ENCODE measurements at places on chromosomes 11 and 22.

GRCh38 chr11:79937676-79938334 is 497.0 kb upstream of the TENM4 start:
- no peak for DNase-seq

DNA sequence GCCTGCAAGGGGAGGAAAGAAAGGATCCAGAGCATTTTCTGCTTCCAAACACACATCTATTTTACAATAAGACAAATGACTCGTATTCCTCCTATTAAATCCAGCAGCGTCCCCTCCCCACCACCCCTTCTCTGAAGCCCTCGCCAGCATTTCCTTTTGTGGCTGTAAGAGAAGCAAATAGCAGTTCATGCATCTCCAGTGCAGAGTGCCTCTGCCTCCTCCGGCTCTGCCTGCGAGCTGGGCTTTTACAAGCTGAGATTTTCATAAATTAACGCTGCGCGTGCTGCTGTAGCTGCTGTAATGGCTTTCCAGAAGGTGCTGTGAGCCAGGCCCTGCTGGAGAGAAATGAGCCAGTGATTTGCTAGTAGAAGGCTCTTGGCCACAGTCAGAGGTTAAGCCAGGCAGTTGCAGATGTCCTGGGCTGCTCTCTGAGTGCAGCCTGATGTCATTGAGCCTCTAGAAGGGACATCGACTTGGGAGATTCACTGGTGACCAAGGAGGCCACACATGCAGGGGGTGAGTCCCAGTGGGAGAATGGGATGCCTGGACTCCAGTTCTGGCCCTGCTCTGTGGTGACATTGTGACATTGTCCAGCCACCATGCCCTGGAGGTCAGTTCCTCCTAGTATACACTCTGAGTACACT is 134.5 kb upstream of the NAV2 start:
- DNase-seq, result no peak

- DNase-seq, result no peak
These were observed 1.3 kb downstream of the MRGPRE start for GRCh38 chr11:3230636-3231549.

GRCh38 chr11:128575961-128576350 is 11.4 kb downstream of the ETS1 start:
- DNase-seq, result no peak

- no peak for DNase-seq
These were observed 23.9 kb downstream of the NEFH start for GRCh38 chr22:29503811-29504372.

DNA sequence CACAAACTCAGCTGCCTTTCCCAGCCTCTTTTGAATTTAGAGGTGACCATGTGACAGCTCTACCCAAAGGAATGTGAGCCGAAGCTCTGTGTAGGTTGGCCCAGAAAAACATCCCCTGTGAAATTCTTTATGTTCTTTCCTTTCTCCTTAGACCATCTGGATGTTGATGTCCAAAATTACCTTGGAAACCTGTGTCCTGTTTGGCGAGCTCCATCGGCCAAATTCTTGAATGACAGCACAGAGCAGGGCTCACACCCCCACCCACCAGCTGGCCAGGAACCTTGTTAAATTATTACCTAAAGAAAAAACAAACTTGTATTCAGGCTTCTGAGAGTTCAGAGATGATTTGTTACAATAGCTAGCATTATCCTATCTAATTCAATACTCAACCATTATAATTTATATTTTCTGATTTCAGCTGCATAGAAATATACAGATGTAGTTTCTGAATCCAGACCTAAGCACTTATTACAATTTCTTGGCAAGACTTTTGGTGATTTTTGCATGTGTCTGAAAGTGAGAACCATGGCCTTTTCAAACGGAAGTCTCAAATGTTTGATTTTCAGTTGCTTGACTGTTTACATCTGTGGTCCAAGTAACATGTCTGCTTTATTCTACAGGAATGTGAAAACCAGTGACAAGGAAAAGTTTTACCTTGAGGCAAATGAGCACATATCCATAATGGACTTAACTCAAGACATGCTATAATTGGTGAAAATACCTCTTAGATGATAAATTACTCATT is 554.2 kb downstream of the NTM start:
- no peak for DNase-seq

DNA sequence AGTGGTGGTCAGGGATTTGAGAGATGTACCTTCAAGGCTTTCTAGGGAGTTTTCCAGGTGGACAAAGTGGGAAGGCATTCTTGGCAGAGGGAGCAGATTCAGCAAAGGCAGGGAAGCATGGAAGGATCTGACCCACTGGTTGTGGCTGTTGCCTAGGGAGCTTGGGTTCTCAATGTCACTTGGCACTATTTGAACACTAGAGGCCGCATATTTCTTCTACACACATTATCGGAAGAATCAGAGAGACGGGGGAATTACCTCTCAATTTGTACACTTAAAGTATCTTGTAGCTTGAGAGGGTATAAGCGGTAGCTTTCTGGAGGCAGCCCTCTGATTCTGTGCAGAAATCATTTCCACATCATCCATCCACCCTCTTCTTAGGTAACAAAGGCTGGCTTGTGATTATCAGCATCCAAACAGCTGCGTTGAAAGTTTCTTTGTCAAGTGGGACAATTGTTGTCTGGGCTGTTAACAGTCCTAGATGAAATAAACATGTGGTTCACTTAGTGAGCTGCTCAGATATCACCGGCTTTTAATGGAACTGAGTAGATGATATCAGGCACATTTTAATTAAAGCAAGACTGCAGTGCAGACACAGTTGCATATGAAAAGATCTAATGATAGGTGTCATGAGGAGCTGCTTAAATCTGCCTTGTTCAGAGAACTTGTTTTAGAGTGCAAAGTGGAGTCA is 2.6 kb downstream of the NELL1 start:
- DNase-seq, result no peak

DNA sequence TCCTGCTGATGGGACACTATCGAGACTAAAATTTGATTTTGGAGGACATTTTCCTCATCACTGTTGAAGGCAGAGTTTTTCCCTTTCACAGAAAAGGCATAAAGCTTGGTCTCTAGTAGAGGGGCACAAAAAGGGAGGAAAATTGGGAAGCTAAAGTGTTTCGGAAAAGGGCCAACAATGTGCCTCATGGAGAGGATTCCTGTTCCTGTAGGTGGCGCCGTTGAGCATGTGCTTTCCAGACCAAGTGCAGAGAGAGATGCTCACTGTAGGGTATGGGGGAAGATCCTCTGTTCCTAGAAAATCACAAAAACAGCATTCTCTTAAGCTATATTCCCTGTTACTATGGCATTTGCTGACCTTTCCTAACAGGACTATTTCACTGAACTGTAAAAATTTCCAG is 18.4 kb upstream of the OR4C5 start:
- DNase-seq, result peak; percentile 5

GRCh38 chr11:8354622-8355415 is 91.1 kb upstream of the LMO1 start:
- no peak for DNase-seq

DNA sequence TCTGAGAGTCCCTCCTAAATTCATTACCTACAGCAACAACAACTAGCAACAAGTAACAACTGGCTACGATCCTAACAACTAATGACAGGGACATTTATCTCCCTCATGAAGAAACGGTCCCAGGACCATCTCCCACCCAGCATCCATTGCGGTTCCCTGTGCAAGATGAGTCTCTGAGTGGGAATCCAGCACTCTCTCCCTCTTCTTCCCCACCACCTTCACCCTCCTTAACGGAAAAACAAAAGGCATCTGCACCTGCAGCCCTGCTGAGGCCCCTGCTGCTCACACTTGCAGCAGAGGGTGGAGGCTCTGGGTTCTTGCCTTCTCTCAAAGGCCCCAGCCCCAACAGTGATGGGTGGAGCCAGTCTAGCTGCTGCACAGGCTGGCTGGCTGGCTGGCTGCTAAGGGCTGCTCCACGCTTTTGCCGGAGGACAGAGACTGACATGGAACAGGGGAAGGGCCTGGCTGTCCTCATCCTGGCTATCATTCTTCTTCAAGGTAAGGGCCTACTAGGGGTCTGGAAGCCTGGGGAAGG is at the start of gene CD3G:
Gene CD3G, plus strand, starts transcription at position 364 of the 535 bp plus-strand sequence. Its CDS starts 80 bp downstream, at position 444.
- peak; percentile 81 for DNase-seq
